ENCODE measurements at places on chromosomes 4 and X.

DNA sequence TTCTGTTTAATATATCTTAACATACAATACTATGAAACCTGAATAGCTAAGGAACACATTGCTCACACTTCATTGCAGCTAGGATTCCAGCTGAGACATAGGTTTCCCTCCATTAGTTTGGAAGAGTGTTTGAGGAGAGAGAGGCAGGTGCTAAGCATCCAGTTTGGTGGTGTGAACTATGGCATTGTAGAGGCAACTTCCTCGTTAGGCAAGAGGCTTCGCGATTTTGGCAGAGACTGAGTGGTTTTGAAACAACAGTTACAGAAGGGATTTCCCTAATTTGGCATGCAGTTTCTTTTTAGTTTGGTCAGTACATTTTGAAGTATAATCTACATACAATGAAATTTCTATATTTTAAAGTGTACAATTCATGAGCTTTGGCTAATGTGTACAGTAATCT is 117.1 kb upstream of the BMP3 start:
- DNase-seq: no peak

DNA sequence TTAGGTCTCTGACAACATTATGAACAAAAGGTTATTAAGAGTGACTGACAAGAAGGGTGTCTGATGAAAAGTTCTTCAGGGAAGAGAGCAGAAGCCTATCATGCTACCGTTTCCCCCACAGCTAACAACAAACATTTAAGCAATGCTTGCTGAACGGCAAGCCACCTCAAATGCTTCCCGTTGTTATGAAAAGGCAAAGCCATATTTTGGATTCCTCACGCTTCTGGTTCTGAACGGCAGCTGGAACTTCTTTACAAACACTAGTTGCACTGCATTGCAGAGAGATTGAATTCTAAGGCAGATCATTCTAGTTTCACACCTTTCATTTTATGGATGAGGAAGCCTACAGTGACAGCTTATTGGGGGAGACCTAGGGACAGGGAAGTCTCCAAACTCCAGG is 48.6 kb upstream of the NAP1L5 start:
- no peak for DNase-seq

DNA sequence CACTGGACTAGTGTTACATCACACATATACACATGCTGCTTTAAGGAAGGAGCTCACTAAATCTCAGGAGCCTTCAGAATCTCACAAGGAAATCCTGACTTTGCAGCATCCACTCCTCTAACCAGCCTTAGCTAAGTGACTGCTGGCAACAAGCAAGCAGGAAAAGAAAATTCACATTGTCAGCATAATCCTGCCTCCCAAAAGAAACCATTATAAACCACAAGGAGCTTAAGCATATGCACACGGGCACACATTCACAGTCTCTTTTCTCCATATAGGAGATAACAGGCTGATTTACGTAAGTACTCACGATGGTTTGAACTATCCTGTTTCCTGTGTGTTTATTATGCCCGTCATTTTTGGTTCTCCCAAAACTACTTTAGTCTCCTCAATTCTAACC is 136.3 kb downstream of the TMEM144 start:
- DNase-seq: no peak

GRCh38 chr4:138298866-138299265 is 56.7 kb upstream of the SLC7A11 start:
- no peak for DNase-seq

GRCh38 chrX:110671068-110671803 is 124.4 kb downstream of the CHRDL1 start:
- no peak for DNase-seq

DNA sequence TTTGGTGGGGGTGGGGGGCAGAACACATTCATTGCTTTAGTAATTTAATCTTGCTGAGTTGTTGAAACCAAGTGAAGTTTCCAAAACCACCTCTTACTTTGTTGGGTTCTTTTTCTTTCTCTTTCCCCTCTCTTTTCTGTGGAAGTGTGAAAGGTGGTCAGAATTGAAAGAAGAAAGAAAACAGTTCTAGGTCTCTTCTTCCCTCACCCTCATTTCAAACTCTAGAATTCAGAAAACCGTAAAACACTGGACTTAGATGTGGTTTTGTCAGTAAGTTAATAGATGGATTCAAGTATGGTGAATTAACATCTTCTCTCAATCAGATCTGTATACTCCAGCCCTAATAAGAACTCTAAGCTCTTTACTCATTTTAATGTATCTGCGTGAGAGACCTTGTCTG is 23.7 kb downstream of the PLP1 start:
- no peak for DNase-seq

- no peak for DNase-seq
Measured at GRCh38 chr4:129145222-129145730, 49.3 kb downstream of the C4orf33 start.

- DNase-seq: no peak
Measured at GRCh38 chr4:188160406-188160805, 21.2 kb downstream of the TRIML1 start.
